Mesothelial cell of epicardium (in vitro differentiated cells): ENCODE measurements at places on chromosomes 7 and 10.

DNA sequence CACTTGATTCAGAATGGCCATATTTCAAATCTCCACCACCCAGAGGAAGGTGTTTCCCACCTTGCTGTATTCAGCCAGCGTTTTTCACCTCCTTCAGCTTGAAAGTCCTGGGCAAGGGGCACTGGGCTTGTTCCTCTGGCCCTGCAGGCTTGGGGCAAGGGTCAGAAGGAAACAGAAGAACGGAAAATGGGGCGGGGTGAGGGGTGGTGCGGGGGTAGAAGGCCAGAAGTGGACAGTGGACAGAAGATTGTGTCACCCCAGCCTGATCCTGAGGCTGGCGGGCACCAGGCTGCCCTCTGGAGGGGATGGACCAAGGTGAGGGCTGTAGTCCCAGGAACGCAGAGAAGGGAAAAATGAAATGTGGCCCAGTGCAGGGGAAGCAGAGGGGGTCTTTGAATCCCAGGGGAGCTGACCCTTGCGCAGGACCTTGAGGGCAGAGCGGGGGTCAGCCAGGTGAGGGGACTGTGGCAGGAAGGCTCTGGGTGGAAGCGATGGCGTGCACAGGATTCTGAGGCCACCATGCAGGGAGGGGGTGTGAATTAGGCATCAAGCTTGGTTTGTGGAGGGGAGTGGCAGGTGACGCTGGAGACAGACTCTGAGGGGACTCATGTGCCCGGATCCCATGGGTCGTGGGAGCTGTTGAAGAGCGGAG is 23.0 kb downstream of the TMEM120A start:
- no peak for DNase-seq

DNA sequence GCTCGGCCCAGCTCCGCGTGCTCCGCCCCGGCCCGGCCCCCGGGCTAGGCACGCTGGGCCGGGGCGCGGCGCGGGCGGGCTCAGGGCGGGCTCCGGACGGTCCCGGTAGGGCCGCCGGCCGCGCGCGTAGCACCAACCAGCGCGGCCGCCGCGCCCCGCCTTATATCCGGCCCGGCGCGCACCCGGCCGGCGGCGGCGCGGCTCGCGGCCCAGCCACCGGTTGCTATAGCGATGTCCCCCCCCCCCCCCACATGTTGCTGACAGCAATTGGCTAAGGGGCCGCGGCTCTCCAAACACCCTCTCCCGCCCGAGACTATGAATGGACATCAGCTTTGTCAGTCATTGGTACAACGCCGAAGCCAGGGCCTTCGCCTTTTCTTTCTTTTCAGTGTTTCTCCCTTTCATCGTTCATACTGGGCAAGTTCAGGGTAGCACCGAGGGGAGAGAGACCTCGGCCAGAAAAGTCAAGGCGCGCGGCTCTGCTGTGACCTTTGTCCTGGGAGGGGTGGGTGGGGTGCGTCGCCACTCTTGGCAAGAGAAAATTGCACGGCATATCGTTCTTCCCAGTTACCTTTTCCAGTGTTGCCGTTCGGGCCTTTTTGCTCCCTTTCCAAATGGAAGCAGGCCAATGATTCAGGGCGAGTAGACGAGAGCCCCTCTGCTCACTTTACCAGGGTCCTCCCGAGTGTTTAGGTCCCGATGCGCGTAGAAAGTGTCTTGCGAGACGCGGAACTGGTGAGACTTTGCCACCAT is 354.2 kb downstream of the DNAJB6 start:
- DNase-seq, result no peak

GRCh38 chr7:35781200-35781701 is 19.6 kb upstream of the SEPTIN7 start:
- no peak for DNase-seq

GRCh38 chr10:102395400-102396316 is at the start of gene NFKB2:
Gene NFKB2, plus strand, starts transcription at chr10:102395705. Its CDS starts 255 bp downstream, at chr10:102395960.
- DNase-seq, result peak; percentile 85

GRCh38 chr7:82441669-82442478 is 1.7 kb downstream of the CACNA2D1 start:
- no peak for DNase-seq

DNA sequence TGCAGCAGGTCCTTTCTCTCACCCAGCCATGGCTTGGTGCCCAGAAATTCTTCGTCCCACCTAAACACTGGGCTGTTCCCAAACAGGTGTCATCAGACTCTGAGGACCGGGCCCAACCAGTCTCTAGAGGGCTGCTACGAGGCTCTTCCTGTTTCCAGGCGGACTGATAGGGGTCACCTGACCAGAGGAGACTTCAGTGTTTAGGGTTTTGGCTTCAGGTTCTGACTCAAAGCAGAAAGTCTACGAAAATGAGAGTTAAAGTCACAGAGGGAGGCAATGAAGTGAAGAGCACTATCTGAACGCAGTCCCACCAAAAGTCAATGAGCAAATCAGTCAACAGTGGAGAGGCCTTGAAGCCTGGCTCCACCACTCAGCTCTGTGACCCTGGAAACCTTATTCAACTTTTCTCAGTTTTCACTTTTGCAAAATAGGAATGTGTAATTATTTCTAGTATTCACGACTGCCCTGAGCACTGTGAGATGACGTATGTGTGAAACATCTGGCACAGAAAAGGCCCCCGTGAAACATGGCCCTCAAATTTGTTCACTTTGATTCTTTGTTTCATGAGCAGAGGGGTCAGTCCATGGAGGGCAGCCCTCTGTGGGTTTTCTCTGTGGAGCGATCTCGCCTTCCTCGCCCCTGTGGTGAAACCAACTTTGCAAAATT is 189.9 kb upstream of the PDE1C start:
- no peak for DNase-seq

DNA sequence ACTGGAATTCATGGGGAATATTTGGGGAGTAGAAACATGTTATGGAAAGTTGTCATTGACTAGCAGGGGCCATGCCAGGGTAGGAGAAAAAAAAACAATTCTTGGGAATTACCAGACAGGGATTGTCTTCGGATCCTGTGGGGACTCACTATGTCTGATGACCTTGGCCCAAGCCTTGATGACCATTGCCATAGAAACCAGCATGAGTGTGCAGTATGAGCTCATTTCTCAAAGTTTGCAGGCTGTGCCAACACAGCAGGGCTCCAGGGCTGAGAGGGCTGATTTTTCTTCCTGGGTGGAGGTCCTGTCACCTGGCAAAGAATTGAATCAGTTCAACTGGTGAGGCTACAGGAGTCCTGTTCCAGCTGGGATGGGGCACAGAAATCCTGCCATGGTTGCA is 198.3 kb downstream of the ADRA2A start:
- no peak for DNase-seq

DNA sequence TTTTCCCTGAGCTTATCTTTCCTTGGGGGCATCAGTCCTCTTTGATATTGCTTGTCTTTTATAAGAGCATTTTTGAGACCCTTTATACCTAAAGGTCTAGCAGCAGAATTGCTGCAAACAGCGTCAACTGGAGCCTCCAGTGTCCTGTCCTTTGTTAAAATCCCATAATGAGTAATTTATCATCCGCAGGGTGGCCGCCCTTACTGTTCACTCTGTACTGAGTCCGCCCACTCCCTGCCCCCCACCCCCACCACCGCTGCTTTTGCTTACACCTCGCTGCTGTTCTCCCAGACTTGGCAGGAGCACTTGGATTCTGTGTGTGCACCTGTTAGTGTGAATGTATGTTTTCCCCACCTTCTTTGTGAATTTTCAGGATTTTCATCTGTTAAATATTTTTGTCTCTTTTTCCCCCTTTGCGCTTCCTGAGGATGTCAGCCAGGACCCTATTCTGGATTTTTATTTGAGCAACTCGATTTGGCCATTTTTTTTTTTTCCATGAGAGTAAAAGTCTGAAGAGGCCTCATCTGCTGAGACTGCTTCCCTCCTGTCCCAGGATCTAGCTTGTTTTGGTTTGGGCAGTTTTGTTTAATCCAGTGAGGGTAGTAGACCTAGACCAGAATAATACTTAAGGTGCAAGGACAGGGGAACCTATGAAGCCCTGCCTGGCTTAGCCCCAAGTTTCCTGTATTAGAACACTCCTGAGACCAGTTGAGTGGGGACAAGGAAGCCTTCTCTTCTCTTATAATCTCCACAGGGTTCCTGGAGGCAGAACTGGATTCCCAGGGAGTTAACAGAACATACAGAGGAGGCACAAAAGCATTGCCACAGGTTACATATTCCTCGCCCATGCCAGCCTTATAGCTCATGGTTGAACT is 8.2 kb downstream of the AGFG2 start:
- no peak for DNase-seq

GRCh38 chr10:124338276-124338925 is 80.3 kb downstream of the OAT start:
- DNase-seq, result no peak

- DNase-seq, result no peak
These were observed 742.9 kb downstream of the INHBA start for GRCh38 chr7:40959955-40960354.

DNA sequence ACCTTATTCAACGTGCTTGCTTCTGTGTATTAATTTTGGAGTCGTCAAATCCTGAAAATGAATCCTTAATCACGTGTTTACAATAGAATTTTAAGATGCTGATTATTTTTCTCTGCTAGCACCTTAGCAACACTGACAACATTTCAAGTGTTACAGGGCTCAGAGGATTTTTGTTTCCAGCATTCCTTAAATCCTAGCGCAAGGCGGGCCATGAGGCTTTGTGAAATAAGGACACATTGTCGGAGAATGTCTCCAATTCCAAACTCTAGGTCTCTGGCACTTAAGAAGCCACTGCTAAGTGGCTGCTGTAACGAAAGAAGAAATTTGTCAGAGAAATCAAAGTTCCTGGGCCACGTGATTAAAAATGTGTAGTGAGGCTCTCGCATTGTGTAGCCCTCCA is 390.9 kb upstream of the CELF2 start:
- DNase-seq, result no peak

GRCh38 chr10:47051741-47052238 is 140.6 kb downstream of the PTPN20 start:
- DNase-seq, result no peak

DNA sequence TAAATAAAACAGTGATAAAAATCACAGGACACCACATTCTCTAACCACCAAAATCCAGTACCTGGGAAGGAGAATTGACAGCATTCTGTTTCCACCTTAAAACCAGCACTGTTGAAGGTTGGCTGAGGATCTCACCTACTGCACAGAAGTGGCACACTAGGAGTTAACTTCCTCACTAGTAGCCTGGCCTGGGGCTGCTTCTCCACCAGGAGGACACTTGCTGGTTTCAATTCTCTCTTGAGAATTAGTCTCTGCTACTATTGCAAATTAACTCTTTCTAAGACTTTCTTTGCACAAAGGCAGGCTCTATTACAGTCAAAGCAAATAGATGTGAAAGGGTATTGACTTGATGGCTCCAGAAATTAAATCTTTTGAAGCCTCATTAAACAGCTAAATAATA is 2.3 kb upstream of the CTTNBP2 start:
- DNase-seq, result no peak

DNA sequence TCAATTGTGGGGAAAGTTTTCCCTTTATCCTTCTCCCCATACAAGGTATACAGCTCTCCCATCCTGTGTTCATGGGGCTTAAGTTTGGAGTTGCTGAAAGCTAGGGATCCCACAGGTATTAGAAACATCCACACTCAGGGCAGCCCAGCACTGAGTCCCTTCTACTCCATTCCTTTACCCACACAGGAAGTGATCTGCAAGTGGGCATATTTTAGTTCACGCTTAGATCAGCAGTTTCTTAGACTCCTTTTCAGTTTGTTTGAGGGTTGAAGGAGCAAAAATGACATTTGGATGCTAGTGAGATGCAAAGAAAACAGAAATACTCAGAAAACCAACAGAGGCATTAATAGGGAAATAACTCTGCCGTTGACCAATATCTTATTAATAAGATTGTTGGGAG is 134.7 kb downstream of the VPS50 start:
- DNase-seq, result no peak

- no peak for DNase-seq
These were observed 80.3 kb downstream of the LRRC17 start for GRCh38 chr7:102992938-102993717.

- DNase-seq, result no peak
These were observed 32.3 kb downstream of the CALD1 start for GRCh38 chr7:134811765-134812164.

DNA sequence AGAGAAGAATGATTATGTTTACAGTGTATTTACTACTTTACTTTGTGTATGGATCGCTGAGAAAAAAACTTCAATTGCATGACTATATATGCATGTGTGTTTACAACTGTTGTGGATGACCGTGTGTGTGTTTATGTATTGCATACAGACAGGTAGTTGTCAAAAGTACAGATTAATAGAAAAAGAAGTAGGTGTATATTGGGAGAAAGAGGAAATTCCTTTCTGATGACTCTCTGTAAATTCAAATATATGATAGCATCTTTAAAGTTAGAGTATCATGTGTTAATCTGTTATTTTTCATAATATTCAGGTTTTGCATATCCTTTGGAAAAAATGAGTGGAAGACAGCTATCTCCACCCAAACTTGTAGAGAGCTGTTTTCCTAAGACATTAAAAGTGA is 160.4 kb upstream of the AGR3 start:
- no peak for DNase-seq

GRCh38 chr10:666237-667012 is 23.0 kb downstream of the DIP2C start:
- DNase-seq, result no peak

- DNase-seq, result no peak
These were observed 927.3 kb upstream of the ZNF722 start for GRCh38 chr7:63071396-63071795.

- DNase-seq, result peak; percentile 58
These were observed 293.9 kb downstream of the CCDC3 start for GRCh38 chr10:12707461-12708185.

GRCh38 chr7:38318803-38319416 is 45.5 kb upstream of the TARP start:
- DNase-seq, result no peak

DNA sequence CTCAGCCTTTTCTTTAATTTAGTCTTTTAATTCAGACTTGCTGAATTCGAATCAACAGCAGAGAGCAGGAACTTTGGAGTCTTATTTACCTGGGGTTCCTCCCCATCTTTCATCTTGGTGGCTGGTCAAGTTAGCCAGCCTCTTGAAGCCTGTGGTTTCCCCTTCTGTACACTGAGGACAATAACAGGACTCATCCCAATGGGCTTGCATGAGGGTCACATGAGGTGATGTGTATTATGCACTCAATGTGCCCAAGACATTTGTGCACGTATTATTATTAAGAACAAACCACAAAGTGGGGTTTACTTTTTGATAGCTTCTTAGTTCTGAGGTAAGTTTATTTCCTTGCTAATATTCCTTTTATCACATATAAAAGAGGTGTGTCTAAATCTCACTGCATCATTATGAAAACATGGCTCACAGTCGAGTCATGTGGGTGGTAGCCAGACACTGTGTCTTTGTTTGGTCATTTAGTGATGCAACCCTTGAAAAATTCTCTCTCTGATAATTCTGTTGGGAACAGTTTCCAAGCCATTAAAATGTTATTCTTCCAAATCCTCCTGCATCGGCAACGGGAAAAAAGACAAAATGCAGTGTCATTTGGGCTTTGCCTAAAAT is 86.5 kb upstream of the GRB10 start:
- DNase-seq, result no peak

GRCh38 chr7:3259711-3260400 is 41.2 kb upstream of the SDK1 start:
- no peak for DNase-seq

- DNase-seq, result no peak
These were observed 119.2 kb downstream of the LRRC4 start for GRCh38 chr7:127911968-127912511.
